ENCODE measurements at places on chromosomes 7 and 10.
A peak's percentile ranks its signal among the peaks of the same experiment; 100 is the strongest.

DNA sequence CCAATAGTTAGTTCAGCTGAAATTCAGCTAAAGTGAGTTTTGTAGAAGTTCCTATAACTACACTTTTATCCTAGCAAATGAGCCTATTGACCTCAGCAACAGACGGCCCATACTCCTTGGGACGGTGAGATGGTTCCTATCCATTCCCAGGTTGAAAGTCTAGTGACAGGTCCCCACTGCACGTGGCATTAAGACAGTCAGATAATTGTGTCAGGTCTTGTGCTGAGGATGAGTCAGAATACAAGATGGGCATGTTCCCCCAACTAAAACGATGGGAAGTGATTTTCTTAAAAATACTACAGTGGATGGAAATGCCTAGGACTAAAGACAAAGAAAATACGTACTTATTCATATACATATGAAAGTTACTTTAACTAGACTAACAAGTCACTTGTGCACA lies 2.1 kb downstream of the CAV1 start:
- no peak for DNase-seq

GRCh38 chr7:100803398-100804161 lies 23.7 kb downstream of the EPHB4 start:
- peak; percentile 90 for DNase-seq

- DNase-seq = no peak
These were observed 260.9 kb downstream of the SDK1 start for GRCh38 chr7:3561932-3562331.

GRCh38 chr7:1361016-1361755 lies 98.1 kb downstream of the MICALL2 start:
- DNase-seq = no peak

GRCh38 chr7:7848246-7848645 lies 120.3 kb upstream of the GLCCI1 start:
- no peak for DNase-seq

DNA sequence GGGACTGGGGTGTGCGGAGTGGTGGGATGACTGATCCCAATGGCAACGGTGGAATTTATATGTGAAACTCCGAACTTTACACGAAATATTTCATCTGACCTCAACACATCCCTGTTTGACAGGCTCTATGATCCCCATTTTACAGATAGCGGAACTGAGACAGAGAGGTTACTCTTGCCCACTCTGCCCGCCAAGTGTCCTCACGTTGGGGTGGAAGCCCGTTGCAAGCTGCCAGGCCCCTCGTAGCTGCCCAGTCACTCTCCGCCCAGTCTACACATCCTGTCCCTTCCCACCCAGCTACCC lies 397 bp upstream of the NFE2L3 start:
- no peak for DNase-seq

Data from WERI-Rb-1 (cell line).